Psoas muscle (tissue), 8 donors: ENCODE measurements at places on chromosomes 13 and 19. TPM values are rescaled to one million over a fixed set of nuclear protein-coding genes. Genes with fewer than 3 reads are reported as not detected.

Gene CEACAM19
- polyA plus RNA-seq, result 8.6 TPM

Gene KLK12
- polyA plus RNA-seq, result not detected

Gene CYP4F8
- not detected for polyA plus RNA-seq

Gene CPB2
- polyA plus RNA-seq, result not detected

Gene PBX4
- polyA plus RNA-seq, result 0.06 TPM

Gene BRCA2
- polyA plus RNA-seq, result 0.09 TPM

Gene MTUS2
- polyA plus RNA-seq, result 0.03 TPM

Gene C5AR1
- polyA plus RNA-seq, result 0.77 TPM

Gene PDX1
- polyA plus RNA-seq, result not detected

Gene SIGLEC7
- 0.08 TPM for polyA plus RNA-seq

Gene FBXO17
- polyA plus RNA-seq, result 3.3 TPM

Gene LHB
- polyA plus RNA-seq, result not detected

Gene KBTBD6
- 2.5 TPM for polyA plus RNA-seq

Gene ZNF93
- 2.1 TPM for polyA plus RNA-seq

Gene NCAN
- not detected for polyA plus RNA-seq

Gene KASH5
- polyA plus RNA-seq, result not detected

Gene ZNF835
- 1.9 TPM for polyA plus RNA-seq

Gene NAA16
- 12.2 TPM for polyA plus RNA-seq

Gene FGF9
- polyA plus RNA-seq, result 1.00 TPM

Gene RUBCNL
- 0.09 TPM for polyA plus RNA-seq
